ENCODE measurements at places on chromosomes 5 and 9.

GRCh38 chr9:134644725-134645606, 3.4 kb downstream of the COL5A1 start:
- no peak for DNase-seq

GRCh38 chr5:67530609-67531255, 334.1 kb upstream of the CD180 start:
- DNase-seq: no peak

DNA sequence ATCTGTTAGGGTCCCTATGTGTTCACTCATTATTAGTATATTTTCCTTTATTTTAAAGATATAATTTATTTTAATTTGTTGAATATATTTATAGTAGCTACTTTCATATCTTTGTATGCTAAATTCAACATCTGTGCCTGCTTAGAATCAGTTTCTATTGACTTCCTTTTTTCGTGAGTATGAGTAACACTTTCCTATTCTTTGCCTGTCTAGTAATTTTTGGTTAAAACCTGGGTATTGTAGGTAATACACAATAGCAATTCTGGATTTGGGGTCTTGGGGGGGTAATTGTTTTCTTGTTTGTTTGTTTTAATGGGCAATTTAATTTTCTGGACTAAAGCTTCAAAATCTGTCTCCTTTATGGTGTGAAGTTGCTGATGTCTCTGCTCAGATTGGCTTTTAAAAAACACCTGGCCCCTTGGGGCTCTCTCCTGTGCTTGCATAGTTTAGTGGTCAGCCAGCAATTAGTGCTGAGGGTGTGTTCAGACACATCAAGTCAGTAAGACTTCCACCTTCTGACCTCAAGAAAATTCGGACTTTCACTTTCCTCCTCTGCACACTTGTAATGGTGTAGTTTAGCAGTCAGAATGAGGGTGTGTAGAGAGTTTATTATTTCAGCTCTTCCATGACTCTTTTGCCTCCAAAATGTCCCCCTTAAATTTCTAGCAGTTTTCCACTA, 124.4 kb upstream of the MAP1B start:
- no peak for DNase-seq

DNA sequence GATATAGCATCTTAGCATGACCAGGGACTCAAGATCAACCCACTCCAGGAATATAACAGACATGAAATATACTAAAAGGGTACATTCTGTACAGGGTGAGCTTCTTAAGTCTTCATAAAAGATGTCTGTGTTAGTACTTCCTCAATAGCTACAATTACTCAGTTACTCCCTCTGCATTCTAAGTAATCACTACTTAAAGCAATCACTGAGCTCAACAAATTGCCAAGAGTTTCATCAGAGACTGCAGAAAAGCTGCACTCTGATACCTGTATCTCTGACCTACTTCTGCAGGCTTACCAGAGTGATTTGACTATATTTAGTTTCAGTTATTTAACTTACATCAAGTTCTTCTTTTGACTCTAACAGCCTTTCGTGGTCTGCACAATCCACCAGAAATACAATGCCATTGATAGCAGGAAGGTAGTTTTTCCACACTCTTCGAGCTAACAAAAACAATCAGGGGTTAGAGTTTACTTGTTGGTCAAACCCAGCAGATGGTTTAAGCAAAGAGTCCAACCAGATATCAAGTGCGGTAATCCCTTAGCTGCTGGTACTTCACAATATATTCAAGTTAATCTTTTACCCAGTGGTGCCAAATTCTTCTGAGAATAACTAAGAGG, 23.3 kb downstream of the SAR1B start:
- no peak for DNase-seq

DNA sequence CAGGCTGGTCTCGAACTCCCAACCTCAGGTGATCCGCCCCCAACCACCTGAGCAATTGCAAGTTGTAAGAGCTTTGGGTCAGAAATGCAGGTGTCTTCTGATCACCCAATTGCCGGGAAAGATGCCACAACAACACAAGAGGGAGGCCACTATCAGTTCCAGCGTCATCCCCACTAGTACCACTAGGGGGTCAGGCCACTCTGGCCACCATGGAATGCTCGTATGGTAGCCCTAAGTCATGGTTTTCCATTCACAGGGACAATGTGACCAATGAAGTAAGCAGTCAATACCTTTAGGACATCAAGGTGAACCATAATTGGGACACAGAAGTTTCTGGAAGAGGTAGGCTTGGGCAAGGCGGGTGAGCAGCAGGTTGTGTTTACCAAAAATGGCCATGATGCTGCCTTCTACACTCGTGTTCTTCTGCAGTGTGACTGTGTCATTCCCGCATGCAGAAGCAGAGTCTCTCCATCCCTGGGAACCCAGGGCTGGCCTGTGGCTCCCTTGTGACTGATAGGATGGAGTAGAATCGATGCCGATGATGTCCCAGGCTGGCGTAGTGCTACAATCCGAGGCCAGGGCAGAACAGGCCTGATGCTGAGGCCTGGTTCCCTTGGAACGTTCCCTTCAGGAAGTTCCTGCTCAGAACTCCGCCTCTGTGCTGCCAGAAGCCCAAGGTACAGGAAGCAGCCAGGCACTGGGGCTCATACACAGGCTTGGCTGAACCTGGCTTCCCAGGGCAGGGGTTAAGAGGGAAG, 42.2 kb upstream of the ANKRD33B start:
- DNase-seq: no peak

DNA sequence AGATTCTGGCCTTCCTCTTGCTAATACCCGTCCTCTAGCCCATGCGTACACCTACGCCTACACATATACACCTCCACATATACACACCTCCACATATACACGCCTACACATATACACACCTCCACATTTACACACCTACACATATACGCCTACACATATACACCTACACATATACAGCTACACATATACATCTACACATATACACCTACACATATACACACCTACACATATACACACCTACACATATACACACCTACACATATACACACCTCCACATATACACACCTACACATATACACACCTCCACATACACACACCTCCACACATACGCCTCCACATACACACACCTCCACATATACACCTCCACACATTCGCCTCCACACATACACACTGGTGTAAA, 27.2 kb downstream of the AK3 start:
- no peak for DNase-seq

- no peak for DNase-seq
Observed at GRCh38 chr5:141613344-141613743, 5.5 kb downstream of the DIAPH1 start.

- DNase-seq: no peak
Observed at GRCh38 chr9:6681957-6682501, 36.5 kb upstream of the GLDC start.

DNA sequence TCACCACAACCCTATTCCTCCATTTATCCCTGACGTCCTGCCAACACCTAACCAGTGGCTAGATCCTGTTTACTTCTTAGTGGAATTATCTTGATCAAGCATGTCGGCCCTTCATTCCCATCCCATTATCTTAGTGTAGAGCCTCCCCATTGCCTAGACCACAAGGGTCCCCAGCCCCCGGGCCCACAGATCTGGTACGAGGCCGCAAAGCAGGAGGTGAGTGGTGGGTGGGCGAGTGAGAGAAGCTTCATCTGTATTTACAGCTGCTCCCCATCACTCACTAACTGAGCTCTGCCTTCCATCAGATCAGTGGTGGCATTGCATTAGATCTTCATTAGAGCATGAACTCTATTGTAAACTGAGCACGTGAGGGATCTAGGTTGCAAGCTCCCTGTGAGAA, 182.7 kb downstream of the TSSK1B start:
- no peak for DNase-seq

DNA sequence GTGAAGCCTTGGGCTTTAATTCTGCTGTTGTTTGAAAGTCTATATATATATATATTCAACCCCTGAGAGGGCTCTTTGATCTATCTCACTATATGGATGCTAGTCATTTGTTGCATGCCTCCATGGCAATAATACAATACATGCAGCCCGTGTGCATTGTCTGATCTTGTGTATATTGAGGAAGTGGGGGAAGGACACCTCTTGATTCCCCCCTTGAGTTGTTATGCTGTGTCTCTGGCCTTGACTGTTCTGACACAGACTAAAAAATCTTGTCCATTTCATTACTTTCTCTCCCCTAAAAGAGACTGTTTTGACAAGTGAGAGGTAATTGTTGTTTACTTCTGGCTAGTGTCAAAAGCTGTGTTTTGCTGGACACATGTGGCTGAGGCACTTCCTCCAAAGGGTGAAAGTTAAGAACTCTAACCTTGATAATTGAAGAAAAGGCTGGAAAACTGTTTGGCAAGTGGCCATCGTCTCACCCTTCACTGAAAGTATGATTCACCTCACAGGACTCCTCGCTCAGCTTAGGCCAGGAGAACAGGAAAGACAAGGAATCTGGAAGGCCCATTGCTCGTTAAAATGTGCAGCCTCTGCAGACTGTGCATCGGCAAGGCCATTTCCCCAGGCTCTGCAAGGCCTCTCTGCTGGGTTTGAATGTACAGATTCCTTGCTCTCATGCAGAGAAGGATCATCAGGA, 304.0 kb downstream of the PRELID2 start:
- no peak for DNase-seq

GRCh38 chr9:113356686-113357292, 7.4 kb downstream of the BSPRY start:
- DNase-seq: no peak

- DNase-seq: no peak
Observed at GRCh38 chr9:7461791-7462190, 337.8 kb downstream of the DMAC1 start.

DNA sequence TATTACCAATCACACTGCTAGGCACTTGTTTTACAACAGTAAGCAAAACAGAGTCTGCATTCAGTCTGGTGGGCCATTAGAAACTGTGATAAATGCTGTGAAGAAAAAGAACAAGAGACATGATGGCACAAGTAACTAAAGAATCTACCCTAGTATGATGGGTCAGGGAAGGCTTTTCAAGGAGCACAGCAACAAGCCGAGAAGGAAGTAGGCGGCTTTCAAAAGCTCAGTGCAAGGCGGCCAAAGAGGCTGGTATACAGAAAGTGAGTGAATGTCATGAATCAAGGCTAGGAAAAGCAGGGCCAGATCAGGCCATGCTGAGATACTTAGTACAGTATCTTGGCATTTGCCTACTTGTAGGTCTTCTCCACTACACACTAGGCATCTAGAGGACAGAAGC, 76.4 kb downstream of the ECPAS start:
- DNase-seq: no peak

- no peak for DNase-seq
Observed at GRCh38 chr5:573976-574375, 38.2 kb upstream of the CEP72 start.

DNA sequence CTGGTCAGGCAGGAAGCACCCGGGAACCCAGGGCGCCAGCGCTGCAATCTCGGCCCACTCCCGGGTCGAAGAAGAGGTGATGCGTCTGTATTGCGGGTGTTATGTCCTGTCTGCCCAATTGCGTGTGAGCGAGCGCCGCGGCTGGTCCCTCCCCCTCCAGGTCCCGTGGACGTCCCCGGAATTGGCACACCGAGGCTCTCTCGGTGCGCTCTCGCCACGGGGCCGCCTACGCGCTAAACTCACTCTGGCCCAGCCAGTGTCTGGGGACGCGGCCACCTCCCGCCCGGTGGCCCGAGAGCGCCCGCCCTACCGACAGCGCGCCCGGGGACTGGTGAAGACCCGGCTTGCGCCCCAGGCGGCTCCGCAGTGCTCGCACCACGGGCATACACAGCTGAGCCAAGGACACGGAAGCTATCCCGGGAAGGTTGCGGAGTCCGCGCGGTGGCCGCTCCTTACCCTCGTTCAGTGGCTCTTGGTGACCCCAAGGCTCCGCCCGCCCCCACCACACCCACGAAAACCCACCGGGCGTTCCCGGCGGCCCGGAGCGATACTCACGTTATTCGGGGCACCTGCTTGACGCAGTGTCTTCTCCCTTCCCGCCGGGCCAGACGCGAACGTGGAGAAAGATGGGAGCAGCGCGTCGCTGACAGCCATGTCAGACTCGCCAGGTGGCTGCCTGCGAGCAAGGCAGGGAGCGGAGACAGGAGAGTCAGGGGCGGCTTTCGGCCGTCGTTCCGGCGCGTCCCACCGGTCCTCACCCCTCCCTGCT, 1.0 kb downstream of the KLF4 start:
- no peak for DNase-seq

GRCh38 chr9:4371108-4371507, 71.2 kb upstream of the GLIS3 start:
- no peak for DNase-seq

- no peak for DNase-seq
Observed at GRCh38 chr5:177130211-177131018, 3.2 kb upstream of the NSD1 start.

DNA sequence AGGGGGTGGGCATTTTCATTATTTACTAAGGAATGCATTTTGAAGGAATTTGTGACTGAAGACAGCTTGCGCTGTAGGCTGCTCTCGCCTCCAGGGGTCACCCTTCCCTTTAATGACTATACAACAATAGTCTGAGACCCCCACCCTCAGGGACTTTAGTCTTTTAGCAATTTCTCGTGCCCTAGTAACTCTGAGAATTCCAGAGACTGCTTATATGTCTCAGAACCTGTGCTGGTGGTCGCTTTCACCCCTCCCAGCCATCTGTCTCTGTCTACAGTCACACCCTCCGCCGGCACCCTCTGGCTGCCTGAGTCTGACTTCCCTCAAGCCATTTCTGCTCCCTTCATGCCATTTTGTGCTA, 671.4 kb downstream of the NR2F1-AS1 start:
- DNase-seq: no peak

DNA sequence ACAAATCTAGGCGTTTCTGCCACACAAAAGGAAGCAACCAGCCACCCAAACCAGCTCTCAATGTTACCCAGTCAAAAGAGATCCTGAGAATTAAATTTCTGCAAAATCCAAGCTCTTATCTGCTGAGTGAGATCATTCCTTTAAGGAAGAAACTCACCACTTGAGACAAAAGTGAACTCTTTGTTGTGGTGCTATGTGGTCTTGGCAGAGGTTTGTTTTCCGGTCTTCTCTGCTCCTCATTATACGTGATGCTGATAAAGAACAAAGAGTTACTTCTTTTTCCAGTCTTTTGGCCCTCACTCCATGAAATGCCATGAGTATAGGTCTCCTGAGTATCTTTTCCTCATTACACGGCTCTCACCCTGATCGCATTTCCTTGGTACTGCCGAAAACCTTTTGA, 82.1 kb downstream of the PRKACG start:
- no peak for DNase-seq

GRCh38 chr5:18032744-18033143, 398.5 kb downstream of the TAF11L14 start:
- no peak for DNase-seq

- DNase-seq: no peak
Observed at GRCh38 chr5:71533142-71533541, 54.0 kb upstream of the MCCC2 start.

DNA sequence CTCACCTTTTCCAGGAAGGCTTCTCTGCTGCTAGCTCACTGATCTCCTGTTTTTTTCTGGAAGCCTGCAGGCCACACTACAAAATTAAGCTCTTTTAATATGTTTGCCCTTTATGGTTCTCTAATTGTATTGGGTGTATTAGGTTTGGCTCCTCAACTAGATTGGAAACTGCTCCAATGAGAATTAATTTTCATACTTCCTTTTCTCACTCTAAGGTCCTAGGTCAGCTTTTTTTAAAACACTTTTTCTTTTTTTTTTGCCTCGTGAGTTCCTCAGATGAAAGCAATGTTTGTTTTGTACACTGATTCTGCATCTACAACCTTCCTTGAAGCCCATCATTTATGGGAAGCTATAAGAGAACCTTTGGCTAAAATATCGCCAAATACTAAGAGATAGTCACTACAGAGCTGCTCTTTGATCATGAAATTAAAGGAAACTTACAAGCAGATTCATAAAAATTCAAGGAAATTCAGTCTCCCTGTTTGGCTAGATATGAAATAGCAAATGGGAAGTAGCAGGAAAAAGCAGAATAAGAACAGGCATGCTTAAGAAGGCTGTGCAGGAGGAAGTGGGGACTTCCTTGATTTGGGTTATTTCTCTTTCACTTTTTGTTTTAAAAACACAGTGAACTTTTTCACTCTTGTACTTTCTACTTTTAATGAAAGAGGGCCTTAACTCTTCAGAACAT, 55.2 kb upstream of the FYB1 start:
- no peak for DNase-seq
